ENCODE measurements at places on chromosomes 16 and 17. TPM values are rescaled to one million over a fixed set of nuclear protein-coding genes. Genes with fewer than 3 reads are reported as not detected.

DNA sequence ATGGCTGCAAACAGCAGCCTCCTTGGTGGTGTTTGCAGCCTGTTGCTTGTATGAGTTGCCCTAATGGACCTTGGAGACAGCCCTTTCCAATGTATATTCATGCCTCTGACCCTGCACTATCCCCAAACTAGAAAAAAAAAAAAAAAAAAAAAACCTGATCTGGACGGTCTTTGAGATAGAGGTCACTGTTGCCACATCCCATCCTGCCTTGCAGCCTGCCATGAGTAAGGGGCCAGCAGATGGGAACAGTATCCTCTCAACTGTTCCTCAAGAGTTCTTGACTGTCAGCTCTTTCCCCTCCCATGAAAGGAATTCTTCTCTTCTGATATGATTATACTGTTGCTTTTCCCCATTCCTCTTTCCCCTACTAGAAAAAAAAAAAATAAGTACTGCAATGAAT, 152.4 kb downstream of the SSH2 start:
- DNase-seq = no peak

- DNase-seq = no peak
Observed at GRCh38 chr17:32731556-32732295, 145.2 kb downstream of the MYO1D start.

- DNase-seq = no peak
Observed at GRCh38 chr17:79555543-79555942, 55.3 kb downstream of the RBFOX3 start.

GRCh38 chr16:79593074-79593531, 7.4 kb downstream of the MAF start:
- no peak for DNase-seq

DNA sequence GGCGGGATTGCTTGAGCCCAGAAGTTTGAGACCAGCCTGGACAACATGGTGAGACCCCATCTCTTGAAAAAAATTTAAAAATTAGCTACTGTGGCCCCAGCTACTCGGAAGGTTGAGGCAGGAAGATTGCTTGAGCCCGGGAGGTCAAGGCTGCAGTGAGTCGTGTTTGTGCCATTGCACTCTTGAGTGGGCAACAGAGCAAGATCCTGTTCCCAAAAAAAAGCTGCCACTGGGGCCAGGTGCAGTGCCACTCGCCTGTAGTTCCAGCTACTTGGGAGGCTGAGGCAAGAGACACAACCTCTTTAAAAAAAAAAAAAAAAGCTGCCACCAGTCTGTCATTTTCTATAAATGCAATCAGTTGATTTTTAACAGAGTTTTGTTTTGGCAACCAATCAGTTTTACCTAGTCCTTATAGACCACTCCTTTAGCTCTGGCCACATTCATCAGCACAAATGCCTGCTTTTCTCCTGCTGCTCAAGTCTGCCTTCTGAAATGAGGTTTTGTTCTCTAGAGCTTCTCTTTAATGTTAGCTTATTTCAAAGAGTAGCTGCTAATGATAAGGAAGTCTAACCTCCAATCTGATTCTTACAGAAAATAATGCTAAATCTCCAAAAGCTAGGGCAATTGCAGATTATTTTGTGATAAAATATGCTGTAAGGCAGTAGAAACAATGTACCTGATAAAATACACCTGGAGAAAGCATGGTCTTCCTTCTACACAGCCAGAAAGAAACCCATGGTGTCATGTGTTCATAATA, 64.8 kb downstream of the TUBD1 start:
- DNase-seq = no peak

DNA sequence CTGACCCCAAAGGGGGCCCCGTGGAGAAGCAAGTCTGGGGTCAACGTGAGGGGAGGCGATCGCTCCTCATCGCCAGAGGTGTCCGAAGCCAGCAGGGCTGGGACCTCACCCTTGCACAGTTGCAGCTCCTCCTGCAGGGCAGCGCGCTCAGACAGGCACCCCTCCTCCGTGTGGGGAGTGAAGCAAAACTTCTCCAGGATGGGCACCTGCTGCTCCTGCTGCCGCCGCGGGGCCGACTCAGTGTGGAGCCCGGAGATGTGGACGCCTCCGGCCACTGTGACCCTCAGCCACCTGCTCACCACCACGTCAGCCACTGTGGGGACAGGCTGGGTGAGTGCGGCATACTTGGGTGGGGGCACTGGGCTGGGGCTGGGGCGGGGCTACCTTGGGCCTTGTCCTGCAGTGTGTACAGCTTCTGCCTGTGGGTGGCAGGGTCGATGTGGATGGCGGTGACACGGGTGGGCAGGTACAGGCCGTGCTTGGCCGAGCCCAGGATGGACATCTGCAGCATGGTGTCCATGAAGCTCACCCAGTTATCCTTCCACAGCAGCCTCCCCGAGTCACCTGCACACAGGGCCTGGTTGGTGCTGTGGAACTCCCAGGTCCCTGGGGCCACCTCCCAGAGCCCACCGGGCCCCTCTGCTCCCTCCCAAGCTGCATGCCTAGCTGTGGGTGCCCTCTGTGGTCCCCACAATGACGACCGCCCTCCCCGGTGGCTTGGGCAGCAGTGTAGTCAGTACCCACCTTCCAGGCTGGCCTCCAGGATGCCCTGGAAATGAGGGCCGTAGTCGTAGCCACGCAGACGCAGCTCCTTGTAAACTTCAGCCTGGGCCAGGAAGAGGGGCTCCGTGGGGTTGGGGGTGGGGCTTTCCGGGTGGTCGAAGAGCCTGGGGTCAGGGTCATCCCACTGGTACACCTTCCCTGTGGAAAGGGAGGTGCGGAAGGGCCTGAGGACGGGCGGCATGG, 10.8 kb downstream of the FASN start:
- DNase-seq = no peak

DNA sequence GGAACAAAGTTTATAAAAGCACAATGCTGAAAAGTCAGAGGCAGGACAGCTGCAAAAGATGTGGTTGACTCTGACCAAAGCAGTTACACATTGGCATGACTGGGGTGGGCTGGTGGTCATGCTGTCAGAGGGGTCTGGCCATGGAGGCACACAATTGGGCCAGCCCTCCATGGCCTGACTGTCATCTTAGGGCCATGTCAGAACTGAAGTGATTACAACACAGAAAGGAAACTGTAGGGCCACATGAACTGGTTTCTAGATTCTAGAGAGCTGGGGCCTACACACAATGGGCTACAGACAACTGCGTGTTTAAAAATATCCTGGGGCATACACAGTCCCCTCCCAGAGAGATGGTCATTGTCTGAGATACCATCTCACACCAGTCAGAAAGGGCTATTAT, 380.6 kb downstream of the GRIN2A start:
- DNase-seq = no peak

DNA sequence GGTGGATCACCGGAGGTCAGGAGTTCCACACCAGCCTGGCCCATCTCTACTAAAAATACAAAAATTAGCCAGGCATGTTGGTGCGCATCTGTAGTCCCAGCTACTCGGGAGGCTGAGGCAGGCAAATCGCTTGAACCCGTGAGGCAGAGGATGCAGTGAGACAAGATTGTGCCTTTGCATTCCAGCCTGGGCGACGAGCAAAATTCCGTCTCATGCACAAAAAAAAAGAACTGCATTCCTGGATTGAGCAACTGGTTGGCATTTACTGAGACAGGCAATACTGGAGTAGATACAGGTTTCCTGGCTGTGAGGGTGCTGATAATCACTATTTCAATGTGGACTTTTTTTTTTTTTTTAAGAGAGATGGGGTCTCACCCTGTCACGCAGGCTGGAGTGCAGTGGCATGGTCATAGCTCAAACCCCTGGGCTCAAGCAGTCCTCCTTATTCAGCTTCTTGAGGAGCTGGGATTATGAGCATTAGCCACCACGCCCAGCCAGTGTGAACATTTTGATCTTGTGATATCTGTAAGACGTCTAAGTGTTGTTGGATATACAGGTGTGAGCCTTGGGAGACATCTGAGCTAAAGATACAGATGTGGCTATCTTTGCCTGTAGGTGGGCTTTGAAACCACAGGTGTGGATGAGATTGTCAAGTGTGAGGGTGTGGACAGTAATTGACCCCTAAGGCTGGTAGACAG, 5.8 kb downstream of the CYB5D2 start:
- DNase-seq = no peak

DNA sequence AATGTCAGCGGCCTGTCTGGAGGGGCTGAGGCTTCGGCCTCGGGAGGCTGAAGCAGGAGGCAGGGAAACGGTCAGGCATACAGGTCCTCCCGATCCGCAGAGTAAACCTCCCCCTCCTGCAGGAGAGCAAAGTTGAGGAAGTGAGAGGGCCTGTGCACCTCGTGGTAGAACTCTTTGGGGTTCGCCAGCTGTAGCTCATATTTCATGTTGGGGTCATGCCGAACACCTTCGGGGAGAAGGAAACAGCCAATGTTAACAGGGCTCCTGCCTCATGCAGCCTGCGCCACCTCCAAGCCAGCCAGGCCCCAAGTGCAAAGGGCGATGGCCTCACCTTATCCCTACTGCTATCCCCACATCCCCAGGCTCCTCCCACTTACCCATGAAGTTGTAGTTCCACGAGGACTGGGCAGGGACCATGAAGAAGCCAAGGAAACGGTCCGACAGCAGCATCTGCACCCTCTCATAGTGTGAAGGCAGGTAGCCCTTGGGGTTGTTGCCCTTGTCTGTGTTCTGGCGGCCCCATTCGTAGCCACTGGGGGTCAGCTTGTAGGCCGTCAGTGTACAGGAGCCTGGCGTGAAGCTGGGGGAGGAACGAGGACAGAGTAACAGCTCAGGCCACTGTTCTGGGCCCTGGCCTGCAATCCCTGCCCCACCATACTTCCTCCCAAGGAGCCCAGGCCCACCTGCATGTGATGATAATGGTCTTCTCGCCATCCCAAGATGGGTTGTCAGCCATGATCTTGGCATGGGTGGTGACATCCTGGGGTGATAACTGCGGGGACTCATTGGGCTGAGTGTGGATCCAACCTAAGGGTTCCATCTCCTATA, 1.3 kb upstream of the RILP start:
- DNase-seq = no peak

The CLEC18B gene
- 0.45 TPM for total RNA-seq

The CEMP1 gene
- not detected for total RNA-seq

Measured in A172 (cell line).